ENCODE measurements at places on chromosomes 5 and 9.
A peak's percentile ranks its signal among the peaks of the same experiment; 100 is the strongest.

DNA sequence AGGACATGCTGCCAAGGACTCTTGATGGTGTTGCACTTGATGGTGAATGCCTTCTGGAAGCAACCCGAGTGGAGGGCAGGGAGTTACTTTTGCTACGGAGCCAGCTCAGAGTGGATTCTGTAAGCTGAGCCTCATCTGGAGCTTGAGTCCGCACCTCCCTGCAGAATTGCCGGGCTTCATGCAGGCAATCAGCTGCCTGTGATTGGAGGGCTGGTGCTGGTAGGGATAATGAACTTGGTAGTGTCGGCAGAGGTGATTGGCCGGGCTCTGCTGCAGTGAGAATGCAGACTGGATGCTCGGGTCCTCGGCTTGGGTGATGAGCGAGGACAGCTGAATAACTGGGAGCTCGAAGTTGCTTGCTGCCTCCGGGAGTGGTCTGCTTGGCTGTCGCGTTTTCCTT lies 23.1 kb downstream of the SLC25A25 start:
- DNase-seq: peak; percentile 87

- DNase-seq: no peak
Measured at GRCh38 chr5:134995850-134996402, 28.2 kb downstream of the CATSPER3 start.

DNA sequence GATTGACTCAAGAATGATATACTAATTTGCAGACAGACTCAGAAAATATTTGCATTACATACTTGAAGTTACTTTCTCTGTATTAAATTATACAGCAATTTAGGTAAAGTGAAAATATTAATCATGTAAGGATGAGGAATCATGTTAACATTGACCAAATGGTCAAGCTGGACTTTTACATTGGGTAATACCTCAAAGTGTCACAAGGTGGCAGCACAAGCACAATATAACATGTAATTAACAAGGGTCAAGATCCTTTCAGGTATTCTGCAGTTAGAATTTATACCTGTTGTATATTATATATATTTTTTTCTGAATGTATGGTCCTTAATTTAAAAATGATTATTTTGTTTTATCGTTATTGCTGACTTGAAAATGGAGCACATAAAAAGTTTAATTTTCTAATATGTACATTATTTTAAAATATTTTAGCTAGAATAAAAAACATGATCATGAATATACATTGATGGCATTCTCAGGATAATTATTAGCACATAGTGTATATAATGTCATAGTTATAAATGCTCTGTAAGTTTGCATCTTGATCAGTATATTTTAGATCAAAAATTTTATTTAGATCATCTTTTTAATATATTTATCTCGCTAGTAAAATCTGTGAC lies 8.6 kb downstream of the HAPLN1 start:
- no peak for DNase-seq

GRCh38 chr9:137357166-137357565 lies 55.1 kb upstream of the NRARP start:
- DNase-seq: no peak

DNA sequence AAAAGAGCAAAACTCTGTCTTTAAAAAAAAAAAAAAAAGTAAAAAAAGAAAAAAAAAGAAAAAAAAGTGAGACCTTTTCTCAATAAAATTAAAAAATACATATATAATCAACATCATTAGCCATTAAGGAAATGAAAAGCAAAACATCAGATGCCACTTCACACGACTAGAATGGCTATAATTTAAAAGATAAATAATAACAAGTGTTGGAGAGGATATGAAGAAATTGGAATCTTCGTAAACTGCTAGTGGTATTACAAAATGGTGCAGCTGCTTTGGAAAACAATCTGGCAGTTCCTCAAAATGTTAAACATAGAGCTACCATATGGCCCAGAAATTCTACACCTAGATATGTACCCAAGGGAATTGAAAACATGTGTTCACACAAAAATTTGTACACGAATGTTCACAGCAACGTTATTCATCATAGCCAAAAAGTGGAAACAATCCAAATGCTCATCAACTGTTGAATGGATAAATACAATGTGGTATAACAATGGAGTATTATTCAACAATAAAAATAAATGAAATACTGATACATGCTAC lies 45.3 kb upstream of the SIL1 start:
- no peak for DNase-seq
